ENCODE measurements at places on chromosomes 5 and 9.

DNA sequence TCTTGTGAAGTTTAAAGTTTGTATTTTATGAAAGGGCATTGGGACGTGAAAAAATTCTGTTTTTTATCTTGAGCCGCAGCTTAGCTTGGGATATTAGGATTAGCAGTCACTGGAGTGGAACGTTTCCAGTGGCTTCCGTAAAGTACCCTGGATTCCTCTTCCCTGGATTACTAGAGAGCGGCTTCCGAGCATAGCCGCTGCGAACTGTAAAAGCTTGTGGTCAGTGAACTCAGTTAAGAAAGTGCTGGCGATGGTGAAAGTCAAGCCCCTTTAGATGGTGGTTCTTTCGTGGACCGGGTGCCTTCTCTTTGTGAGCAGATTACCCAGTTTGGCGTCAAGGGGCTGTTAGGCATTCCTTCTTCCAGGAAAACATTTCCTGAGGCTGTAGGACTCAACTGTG, 168.1 kb downstream of the KDM4C start:
- no peak for DNase-seq

DNA sequence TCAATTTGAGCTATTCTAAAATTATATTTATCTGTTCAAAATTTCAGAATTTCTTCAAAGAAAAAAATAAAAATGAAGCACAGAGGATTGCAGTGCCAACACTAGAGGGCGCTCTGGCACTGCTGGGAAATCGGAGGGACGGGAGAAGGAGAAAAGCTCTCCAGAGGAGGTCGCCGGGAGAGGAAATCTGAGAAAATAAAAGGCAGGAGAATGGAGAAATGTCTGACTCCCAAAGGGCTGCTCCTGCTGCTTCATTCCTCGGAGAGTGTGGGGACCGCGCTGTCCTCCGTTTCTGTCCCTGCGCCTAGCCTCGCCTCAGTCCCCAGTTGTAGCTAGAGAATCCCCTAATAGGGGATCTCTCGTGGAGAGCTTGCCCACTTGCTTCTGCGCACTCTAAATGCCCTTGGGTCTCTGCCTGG, 40.0 kb upstream of the ARSB start:
- peak; percentile 77 for DNase-seq

GRCh38 chr9:86177995-86178394, 78.6 kb upstream of the GOLM1 start:
- DNase-seq = no peak

- DNase-seq = no peak
Observed at GRCh38 chr9:122806661-122807060, 6.7 kb downstream of the OR1K1 start.

- peak; percentile 62 for DNase-seq
Observed at GRCh38 chr9:110255463-110256379, 586 bp downstream of the TXN start.

DNA sequence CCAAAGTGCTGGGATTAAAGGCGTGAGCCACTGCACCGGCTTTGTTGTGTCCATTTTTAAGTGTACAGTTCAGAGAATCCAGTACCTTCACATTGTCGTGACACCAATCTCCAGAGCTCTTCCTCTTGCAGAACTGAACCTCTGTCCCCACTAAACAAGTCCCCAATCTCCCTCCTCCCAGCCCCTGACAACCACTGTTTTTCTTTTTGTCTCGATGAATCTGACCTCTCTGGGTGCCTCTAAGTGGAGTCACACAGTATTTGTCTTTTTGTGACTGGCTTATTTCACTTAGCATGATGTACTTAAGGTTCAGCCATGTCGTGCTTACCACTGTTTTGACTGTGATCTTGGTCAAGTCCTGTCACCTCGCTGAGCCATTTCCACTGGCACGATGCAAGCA, 1.6 kb downstream of the WDR38 start:
- DNase-seq = no peak
